ENCODE measurements at places on chromosomes 3 and 15.

- DNase-seq: no peak
Measured at GRCh38 chr3:150790629-150791028, 27.7 kb upstream of the SIAH2 start.

DNA sequence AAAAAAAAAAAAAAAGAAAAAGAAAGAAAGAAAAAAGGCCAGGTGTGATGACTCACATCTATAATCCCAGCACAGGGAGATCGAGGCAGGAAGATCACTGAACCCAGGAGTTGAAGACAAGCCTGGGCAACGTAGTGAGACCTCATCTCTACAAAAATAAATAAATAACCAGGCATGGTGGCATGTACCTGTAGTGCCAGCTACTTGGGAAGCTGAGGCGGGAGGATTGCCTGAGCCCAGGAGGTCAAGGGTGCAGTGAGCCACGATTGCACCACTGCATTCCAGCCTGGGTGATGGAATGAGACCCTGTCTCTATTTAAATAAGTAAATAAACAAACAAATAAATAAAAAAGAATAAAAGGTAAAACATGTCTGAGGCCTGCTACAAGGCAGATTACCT lies 39.3 kb upstream of the LACTB start:
- no peak for DNase-seq

- DNase-seq: no peak
Measured at GRCh38 chr3:115498898-115499297, 124.4 kb upstream of the GAP43 start.

- DNase-seq: no peak
Measured at GRCh38 chr3:119534296-119534695, 25.1 kb downstream of the CD80 start.

- DNase-seq: no peak
Measured at GRCh38 chr3:113143353-113143752, 68.0 kb upstream of the BOC start.

DNA sequence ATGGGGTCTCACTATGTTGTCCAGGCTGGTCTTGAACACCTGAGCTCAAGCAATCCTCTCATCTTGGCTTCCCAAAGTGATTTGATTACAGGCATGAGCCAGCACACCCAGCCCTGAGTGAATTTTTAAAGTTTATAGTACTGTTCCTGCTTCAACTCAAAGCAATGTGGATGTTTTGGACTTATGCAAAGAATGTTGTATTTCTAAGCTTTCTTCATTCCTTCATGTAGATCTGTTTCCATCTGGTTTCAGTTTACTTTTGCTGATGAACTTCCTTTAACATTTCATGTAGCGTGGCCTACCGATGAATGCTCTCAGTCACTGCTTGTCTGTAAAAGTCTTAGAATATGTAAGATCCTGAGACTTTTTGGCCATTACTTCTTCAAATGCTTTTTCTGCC lies 23.2 kb downstream of the NRG4 start:
- no peak for DNase-seq

- no peak for DNase-seq
Measured at GRCh38 chr3:138818185-138818860, 16.4 kb downstream of the PIK3CB start.

- DNase-seq: no peak
Measured at GRCh38 chr15:89225588-89225987, 4.2 kb upstream of the RLBP1 start.

DNA sequence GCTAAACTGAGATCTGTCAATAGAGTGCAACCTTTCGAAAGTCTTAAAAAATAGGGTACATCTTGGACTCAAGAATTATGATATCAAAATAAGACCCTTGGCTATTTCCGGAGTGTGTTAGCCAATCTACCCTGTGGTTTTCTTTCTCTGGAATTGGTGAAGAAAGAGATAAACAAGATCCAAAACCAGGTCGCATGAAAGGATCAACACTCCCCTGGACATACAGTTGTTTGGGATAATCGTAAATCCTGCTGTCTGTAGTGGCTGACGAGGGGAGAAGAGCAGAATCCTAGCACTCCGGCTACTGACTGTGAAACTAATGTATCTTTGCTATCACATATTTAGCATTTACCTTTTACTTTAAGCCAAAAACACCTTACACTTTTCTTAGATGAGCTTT lies 30.9 kb downstream of the FNDC3B start:
- DNase-seq: no peak

- peak; percentile 22 for DNase-seq
Measured at GRCh38 chr15:25690673-25691543, 172.2 kb downstream of the ATP10A start.

DNA sequence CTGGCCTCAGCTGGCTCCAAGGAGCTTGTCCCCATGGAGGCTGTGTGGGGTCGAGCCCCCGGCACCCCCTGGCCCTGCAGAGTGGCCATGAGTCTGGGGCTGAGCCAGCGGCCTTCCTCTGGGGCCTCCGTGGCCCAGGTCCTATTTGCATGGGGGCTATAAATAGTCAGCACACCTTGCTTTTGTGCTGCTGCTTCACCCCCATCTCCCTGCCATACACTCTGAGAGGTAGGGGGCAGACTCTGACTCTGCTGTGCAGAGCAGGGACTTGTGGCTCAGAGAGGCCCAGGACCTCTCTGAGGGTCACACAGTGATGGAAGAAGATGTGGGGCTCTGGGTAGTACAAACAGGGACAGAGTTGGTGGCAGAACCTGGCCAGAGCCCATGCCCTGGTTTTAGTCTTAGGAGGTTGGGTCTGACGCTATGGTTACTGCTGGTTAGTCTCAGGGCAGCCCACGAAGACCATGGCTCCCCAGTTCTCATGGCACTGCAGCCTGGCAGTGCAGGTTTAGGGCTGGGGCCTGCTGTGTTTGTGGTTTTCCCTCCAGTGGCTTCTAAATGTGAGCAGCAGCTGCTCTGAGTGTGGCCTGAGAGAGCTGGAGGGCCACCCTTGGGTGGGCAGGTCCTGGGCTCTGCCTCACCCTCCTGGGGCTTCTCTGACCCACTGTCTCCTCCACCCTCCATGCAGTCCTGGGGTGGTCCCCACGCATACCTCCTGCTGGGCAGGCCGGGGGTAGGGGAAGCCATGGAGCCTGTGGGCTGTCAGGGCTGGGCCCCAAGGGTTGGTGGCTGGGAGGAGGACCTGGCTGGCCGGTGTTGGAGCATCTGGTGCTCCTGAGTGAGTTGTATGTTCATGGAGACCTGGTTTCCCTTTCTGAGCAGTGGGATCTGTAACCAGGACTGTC lies 13.6 kb downstream of the PRKCD start:
- DNase-seq: no peak

- DNase-seq: no peak
Measured at GRCh38 chr3:106836906-106837305, 540.3 kb upstream of the CCDC54 start.

DNA sequence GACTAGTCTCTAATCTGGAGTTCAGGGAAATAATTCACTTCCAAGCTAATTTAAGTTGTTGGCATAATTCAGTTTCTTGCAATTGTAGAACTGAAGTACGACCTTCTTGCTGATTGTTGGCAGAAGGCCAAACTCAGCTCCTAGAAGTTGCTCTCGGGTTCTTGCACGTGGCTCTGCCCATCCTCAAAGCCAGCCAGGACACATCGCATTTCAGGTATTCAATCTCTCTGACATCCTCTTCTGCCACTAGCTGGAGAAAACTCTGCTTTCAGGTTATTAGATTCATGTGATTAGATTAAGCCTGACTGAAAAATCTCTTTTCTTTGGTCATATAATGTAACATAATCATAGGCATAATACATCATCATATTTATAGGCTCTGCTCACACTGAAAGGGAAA lies 362.0 kb downstream of the ZPLD1 start:
- no peak for DNase-seq

DNA sequence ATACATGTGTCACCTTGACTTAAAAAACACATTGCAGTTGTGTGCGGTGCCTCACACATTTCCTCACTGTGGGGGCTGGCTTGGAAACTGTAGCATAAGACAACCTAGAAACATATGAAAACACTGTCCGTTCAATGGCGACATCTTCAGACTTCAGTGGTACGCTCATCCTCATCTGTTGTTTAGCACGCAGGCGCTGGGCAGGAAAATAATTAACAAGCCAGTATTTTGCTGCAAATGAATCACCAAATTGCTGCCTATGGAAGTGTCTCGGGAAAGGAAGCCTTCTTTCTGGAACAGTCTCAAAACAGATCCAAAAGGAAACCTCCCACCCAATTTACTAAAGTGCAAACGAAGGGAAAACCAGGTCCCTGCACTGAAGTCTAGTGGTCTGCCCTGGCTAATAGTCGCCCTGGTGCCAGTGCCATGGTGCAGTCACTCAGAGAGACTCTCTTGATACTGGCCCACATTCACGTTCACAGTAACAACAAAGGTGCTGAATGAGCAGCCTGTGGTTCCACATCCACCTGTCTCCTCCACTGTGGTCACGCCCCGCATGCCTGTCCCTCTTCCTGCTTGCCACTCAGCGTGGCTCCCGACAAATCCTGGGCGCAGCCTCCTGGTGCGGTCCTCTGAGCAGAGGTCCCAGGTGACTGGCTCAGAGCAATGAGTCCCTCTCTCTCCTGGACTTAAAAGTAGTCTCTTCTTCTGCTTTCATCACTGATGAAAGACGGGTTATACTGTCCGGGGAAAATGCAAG lies 35.6 kb upstream of the MUC13 start:
- no peak for DNase-seq

DNA sequence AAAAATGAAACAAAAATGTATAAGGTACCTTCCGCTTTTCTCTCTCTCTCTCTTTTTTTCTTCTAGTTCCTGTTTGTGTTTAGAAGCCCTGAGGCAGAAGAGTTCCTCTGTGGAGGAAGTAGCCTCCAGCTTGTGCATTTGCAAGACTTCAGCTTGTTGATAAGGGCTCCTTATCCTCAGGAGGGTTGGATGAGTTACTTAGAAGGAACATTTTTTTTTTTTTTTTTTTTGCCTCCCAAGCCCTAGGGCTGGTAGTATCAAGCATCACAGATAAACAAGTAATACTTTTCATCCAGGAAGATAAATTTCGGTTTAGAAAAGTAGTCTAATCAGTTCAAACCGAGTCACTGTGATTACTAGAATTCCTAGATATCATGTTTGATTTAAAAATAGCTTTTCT lies 91.0 kb upstream of the CBLB start:
- no peak for DNase-seq

GRCh38 chr15:78617076-78617475 lies 3.7 kb downstream of the CHRNA3 start:
- no peak for DNase-seq

DNA sequence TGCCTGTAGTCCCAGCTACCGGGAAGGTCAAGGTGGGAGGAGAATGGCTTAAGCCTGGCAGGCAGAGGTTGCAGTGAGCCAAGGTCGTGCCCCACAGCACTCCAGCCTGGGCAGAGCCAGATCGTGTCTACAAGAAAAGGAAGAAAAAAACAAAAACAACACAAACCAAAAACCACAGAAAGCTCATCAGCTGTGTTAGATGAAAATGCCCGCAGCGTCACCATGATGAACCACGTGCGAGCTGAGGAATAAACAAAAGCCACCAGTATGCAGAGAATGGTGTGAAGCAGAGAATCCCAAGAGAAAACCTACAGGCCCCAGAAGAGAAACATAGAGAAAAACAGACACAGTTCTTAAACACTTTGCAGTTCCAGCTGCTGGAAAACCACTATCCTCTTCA lies 19.7 kb upstream of the TM4SF19 start:
- no peak for DNase-seq

- DNase-seq: no peak
Measured at GRCh38 chr15:93563218-93563617, 474.2 kb upstream of the RGMA start.

DNA sequence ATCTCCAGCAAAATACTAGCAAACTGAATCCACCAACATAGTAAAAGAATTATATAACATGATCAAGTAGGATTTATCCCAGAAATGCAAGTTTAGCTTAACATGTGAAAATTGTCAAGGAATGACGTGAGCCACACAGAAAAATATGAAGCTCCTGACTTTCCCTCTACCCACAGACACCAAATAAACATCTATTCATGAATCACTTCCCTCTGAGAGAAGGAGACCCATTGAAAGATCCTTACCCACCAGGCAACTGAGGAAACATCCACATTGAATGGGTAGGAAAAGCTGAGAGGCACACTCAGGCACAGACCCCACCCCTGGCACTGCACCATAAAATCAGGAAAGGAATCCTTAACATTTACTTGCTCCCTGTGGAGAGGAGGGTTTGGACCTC lies 102.2 kb upstream of the MANF start:
- DNase-seq: no peak

- no peak for DNase-seq
Measured at GRCh38 chr3:11818033-11818432, 28.7 kb downstream of the TAMM41 start.

DNA sequence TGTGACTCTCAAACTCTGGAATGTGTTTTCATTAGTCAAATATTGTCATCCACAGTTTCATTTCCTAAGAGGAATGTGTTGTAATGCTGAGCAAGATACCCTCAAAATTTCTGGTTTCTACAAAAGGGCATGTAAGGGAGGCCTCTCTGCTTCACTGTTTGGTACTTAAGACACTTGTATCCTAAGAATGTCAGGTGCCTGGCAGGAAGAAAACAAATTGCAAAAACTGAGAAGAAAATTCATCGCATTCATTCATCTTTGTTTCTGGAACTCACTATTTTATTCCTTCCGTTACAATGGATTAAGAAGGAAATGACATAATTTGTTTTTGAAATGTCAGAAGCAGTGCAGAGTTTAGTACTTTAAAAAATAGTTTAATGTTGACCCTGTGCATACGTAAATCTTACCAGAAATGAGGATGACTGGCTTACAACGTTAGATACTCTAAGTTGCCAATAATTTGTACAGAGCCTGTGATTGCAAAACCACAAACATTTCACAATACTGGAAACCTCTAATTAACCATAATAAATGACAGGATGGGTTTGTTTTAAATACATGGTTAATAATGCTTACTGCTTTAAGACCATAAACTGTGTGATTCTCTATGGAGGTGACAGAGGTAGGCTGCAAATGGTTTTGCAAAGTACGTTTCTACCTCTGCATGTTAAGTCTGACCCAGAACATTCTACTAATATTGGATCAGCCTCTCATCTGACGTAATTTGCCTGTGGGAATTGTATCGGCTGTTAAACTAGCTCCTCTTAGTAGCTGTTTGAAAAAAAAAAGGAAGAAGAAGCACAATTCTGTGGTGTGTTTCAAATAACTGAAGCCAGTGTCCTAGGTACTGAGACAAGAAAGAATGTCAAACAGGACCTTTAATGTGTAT lies 477.8 kb downstream of the RBMS3 start:
- DNase-seq: peak; percentile 26

GRCh38 chr3:132343018-132343612 lies 25.9 kb downstream of the ACP3 start:
- DNase-seq: peak; percentile 21
